GM12878 (cell line): ENCODE measurements at places on chromosomes 7 and 10. TPM values are rescaled to one million over a fixed set of nuclear protein-coding genes. Genes with fewer than 3 reads are reported as not detected.

GRCh38 chr7:88545663-88546062 lies 213.8 kb upstream of the ZNF804B start:
- no peak for DNase-seq

GRCh38 chr10:119500821-119501220 lies 41.7 kb downstream of the RGS10 start:
- no peak for DNase-seq

Gene ZMIZ2
- total RNA-seq, result 127 and 158 TPM in 2 replicates

Gene SH2D4B
- 0.13 and 0.19 TPM in 2 replicates for total RNA-seq

GRCh38 chr10:59905066-59905730 lies 1.2 kb downstream of the CCDC6 start:
- no peak for DNase-seq

DNA sequence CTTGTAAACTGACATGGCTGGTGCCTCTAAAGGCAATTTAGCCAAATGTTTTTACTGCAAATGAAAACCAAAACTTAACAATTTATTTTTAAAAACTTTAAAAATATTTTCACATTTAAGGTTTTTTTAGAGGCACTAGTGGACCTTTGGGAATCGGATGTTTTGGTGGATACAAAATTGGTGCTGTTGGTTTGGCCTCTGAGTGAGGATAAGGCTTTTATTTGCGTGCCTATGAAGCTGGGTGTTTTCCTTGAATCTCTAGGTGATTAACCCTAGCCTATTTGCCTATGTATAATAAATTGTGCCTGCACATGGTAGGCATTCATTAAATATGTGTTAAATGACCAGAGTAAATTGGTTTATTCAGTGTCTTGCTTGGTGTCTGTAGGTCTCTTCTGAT lies 2.9 kb upstream of the SGCE start:
- no peak for DNase-seq

GRCh38 chr10:119316729-119317097 lies 109.3 kb downstream of the GRK5 start:
- DNase-seq, result no peak

Gene OR2A42
- total RNA-seq, result not detected in 2 replicates

DNA sequence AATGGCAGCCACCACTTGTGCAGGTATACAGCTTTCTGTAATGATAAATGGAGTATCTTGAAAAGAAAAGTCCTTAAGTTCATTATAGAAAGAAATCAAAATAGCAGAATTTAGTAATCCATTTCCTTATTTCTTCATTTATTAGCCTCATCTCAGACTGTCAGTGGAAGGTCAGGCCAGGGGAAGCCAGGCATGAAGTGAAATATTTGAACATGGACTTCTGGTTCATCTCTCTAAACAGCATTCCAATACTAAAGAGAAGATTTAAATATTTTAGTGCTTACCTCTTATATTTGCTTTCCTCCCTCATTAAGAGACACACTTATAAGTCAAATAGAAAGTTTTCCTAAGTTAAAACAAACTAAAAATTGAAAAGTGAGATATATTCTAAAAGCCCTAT lies 26.8 kb downstream of the TRDMT1 start:
- DNase-seq, result no peak

DNA sequence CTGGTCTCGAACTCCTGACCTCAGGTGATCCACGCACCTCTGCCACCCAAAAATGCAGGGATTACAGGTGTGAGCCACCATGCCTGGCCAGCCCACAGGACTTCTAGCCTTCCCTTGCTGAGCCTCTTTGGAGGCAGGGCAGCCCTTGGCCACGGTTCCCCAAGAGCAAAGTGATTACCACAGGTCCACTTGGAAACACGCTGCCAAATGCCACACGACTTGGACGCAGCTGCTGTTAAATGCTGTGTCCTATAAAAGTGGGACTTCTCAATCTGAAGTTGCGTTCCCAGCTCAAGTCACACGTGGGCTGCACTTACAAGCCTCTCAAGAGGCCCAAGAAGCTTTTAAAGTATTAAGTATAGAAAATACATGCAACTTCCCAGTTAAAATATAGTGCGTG lies 30.1 kb downstream of the CTBP2 start:
- no peak for DNase-seq

DNA sequence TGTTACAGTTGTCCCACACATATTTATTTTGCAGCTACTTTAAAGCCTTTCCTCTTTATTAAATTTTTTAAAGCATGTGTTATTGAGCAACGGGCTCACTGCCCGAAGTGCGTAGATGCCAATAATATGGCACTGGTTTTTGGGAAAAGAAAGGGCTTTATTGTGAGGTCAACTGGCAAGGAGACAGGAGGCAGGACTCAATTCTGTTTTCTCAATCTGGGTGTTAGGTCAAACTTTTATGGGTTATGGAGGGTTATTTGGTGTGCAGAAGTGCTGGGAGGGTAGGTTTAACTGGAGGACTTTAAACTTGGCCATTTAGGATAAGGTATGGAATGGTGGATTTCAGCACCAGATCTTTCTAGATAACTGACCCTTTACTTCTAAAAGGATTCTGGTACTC lies 183.6 kb downstream of the LRRC4 start:
- no peak for DNase-seq

DNA sequence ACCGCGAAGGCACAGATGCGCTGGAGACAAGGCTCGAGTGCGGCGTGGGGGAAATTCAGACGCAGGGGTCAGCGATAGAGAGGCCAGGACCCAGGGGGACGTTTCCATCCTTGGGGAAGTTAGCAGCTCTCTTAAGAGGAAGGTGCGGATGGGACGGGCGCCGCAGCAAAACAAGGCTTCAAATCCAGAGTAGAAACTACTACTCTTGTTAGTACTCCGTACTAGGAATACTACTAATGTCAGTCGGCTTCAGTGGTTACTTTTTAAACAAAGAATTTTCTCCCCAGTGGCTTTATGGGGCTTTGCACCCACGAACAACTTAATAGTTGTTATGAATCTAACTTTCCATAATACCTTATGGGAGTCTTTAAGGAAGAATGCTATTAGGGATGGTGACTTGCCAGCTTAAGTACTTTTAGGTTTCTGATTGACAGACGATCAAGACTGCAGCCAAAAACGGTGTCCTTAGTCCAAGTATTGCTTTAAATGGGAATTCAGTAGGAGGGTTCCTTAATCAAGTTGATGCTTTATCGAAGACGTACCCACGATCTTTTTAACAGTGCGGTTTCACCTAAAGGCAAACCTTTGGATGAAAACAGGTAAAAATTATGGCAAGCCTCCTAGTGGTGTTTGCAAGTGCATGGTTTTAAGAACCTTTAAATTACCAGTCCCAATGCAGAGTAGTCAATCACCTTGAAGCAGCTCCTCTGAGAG lies 812 bp upstream of the IDE start:
- DNase-seq, result no peak

GRCh38 chr10:26524161-26524896 lies 86.2 kb downstream of the APBB1IP start:
- DNase-seq, result no peak

- no peak for DNase-seq
Measured at GRCh38 chr10:52771534-52772445, 794 bp downstream of the MBL2 start.

DNA sequence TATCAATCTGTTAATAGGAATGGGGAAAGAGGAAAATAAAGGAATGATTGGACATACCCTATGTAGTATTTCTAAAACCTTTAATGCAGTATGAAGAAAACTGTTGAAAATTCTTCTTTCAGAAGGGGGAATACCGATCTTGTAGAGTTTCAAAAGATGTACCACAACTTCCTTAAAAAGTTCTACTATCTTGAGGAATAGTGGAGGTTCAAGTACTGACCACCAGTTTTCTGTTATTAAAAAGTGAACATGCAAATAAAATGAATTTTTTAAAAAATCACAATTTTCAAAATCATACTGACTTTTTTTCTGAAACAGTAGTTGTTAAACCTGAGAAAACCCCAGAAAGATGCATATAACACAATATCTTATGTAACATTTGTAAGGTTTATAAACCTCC lies 86.5 kb downstream of the HERC4 start:
- DNase-seq, result no peak

Gene ZNF365
- total RNA-seq, result not detected in 2 replicates

- DNase-seq, result peak; percentile 25
Measured at GRCh38 chr7:96663457-96663856, 46.2 kb downstream of the SEM1 start.

- DNase-seq, result no peak
Measured at GRCh38 chr10:62077330-62078015, 176.0 kb downstream of the ARID5B start.

- no peak for DNase-seq
Measured at GRCh38 chr10:58857251-58857805, 319.1 kb upstream of the PHYHIPL start.

- DNase-seq, result no peak
Measured at GRCh38 chr7:66237906-66238772, 33.0 kb downstream of the TPST1 start.

- DNase-seq, result no peak
Measured at GRCh38 chr10:101140950-101141615, 10.0 kb downstream of the TLX1 start.

Gene PLAC9
- not detected in 2 replicates for total RNA-seq

GRCh38 chr7:80463272-80463920 lies 48.5 kb downstream of the GNAT3 start:
- no peak for DNase-seq

- DNase-seq, result no peak
Measured at GRCh38 chr7:85186521-85187241, at the start of gene SEMA3D. Gene SEMA3D (minus strand): TSS chr7:85187056. CDS start chr7:85121891, 65,165 bp downstream.

GRCh38 chr7:122885583-122886356 lies 490 bp downstream of the CADPS2 start:
- DNase-seq, result no peak

- DNase-seq, result no peak
Measured at GRCh38 chr10:4046712-4047354, 261.8 kb upstream of the KLF6 start.

DNA sequence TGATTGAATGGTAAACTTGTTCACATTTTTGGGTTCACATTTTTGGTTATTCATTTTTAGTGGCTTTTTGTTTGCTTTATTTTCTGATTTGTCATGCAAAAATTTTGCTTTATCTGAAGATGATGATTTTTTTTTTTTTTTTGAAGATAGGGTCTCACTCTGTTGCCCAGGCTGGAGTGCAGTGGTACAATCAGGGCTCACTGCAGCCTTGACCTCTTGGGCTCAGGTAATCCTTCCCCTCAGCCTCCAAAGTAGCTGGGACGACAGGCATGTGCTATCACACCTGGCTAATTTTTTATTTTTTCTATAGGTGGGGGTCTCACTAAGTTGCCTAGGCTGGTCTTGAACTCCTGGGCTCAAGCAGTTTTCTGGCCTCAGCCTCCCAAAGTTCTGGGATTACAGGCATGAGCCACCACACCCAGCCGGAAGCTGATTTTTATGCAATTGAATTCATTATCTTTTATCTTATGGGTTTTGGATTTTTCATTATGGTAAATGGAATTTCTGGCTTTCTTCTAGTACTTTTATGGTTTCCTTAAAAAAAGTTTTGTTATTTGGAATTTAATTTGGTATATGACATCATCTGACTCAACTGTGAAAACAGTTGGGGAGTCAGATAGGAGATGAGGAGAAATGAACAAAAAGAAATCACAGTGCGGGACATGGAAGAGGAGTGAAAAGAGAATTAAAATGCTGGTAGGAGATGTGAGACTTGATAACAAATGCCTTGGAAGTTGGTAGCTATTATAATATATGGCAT lies 158.7 kb downstream of the LRMDA start:
- DNase-seq, result no peak

Gene MEOX2
- total RNA-seq, result not detected in 2 replicates

GRCh38 chr10:1034758-1035157 lies 9.1 kb upstream of the IDI2 start:
- DNase-seq, result no peak

GRCh38 chr7:47290867-47291266 lies 291.0 kb downstream of the TNS3 start:
- DNase-seq, result no peak

DNA sequence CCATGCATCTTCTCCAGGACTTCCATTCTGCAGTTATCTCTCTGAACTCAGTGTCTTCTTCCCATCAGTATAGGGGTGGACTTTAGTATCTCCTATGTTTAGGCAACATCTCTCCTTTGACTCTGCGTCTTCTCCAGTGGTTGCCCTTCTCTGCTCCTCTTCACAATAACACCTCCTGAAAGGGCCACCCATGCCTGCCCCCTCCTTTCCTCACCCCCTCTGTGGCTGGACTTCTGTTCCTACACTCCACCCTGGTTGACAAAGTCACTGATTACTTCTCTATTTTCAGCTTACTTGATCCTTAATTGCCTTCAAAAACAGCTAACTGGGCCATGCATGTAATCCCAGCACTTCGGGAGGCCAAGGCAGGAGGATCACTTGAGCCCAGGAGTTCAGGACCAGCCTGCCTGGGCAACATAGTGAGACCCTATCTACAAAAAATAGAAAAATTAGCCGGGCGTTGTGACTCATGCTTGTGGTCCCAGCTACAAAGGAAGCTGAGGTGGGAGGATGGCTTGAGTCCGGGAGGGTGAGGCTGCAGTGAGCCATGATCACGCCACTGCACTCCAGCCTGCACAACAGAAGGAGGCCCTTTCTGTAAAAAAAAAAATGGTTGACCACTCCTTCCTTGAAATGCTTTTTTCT lies 13.7 kb downstream of the SRGN start:
- DNase-seq, result no peak

DNA sequence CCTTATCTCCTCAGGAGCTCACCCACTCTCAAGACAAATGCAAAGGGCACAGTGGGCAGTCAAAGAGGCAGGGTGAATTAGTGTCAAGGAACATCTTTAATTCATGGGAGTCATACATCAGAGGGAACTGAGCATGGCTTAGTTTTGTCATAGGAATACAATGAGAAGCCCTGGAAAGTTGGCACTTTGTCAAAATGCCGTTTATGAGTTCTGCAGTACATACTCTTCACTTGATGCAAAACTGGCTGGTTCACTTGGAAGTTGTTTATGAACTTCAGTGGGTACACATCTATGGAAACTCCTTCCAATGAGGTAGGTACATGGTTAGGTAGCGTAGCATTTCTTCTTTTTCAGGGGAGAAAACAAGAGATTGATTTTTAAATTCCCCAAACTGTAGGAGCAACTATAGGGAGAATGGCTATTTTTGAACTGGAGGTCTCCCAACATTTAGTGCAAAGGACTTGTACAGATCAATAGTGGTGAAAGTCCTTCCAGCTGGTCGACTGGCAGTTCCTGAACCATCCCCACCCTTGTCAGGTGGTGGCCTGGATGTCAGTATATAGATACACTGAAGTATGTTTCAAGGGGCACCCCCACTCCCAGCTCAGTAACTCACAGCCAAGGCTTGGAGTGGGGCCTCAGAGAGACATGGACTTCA lies 580.5 kb downstream of the REEP3 start:
- DNase-seq, result no peak

GRCh38 chr7:70210200-70210935 lies 612.1 kb downstream of the AUTS2 start:
- DNase-seq, result no peak

Gene MYO3A
- total RNA-seq, result not detected in 2 replicates

- no peak for DNase-seq
Measured at GRCh38 chr7:39509912-39510311, 56.3 kb upstream of the YAE1 start.

DNA sequence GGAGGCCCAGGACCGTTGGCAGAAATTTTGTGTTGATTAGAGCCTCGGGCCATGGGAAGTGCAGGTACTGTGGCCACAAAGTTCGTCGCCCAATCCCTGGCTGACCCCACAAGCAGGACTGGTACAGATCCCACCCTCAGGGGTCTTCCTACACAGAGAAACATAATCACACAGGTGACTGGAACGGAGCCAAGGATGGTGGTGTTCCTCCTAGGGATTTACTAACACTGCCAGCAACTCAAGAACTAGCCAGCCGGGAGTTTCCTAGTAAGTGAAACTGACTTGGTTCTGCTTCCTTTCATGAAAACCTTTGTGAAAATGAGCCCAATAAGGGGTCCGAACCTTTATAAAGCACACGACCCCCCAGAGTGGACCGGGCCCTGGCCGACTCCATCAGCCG lies 5.7 kb downstream of the CUX1 start:
- DNase-seq, result no peak

GRCh38 chr7:94509264-94509886 lies at the start of gene CASD1:
Gene CASD1 (plus strand): TSS chr7:94509809. CDS start chr7:94510085, 276 bp downstream.
- no peak for DNase-seq
